ENCODE measurements at places on chromosomes 2 and 18.

DNA sequence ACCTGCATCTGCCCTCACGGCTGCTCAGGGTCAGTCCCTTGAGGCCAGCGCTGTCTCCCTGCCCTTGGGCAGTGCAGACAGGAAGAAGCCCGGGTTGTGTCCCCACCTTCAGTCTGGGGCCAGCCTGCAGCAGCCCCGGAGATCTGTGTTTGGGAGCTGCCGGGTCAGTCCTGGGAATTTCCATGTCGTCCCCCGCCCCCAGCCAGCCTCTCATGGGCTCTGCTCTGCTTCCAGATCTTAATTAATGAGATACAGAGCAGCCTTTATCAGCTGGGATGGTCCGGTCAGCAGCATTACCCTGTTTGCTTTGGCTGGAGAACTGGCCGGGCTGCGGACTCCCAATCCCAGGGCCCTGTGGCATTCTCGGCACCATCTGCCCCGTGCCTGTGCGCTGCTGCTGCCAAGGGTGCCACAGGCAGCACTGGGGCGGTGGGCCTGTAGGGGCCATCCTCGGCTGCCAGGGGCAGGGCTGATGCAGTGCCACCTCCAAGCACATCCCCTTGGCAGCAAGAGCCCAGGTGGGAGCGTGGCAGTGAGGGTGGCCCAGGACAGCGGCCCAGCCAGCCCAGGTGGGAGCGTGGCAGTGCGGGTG lies 2.4 kb downstream of the BOK start:
- DNase-seq, result no peak

GRCh38 chr18:77857678-77858655 lies 608.3 kb downstream of the GALR1 start:
- no peak for DNase-seq

DNA sequence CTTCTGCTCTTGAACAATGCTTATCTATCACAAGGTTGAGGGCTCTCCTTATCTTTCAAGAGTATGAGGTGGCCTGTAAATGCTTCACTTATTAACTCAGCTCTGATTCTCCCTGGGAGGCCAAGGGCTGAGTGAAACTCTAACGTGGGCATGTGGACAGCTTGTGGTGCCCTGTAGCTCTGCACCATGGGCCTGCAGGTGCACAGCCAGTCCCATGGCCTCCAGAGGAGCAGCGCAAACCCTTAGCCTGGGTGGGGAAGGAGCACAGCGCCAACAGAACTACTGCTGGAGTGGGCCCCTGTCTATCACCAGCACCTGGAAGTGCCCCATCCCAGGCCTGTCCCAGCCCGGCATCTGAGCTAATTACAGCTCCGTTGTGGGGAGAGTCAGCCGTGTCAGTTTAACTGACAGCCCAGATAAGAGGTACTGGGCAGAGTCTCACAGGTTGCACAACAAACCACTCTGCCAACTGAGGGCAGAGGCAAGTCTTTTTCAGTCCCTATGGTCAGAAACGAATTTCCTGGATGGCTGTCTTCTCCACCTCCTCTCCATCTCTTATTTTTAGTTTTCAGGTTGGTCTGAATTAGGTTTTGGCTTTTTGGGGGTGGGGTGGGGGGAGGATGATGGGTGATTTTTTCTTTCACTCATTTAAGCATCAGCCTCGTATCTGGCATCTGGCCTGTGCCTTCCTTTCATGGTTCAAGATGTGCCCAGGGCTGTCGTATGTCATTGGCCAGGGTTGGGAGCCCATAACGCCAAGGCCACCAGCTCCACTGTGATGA lies 219.5 kb downstream of the BCL2 start:
- DNase-seq, result no peak

- DNase-seq, result no peak
Observed at GRCh38 chr2:56185101-56185581, 1.4 kb downstream of the CCDC85A start.

GRCh38 chr2:118865106-118865505 lies 17.7 kb upstream of the EN1 start:
- no peak for DNase-seq

GRCh38 chr2:46135228-46135855 lies 161.9 kb upstream of the EPAS1 start:
- no peak for DNase-seq

DNA sequence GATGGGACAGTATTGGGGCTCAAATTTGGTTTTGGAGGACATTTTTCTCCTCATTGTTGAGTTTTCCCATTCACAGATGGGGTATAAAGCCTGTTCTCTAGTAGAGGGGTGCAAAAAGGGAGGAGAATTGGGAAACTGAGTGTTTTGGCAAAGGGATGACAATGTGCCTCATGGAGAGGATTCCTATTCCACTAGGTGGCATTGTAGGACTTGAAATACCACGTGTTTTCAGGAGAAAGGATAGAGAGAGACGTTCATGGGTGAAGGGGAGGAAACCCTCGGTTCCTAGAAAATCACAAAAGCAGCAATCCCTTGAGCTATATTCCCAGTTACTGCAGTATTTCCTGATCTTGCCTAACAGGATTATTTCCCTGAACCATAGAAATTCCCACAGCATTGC lies 113.7 kb upstream of the SRD5A2 start:
- DNase-seq, result no peak

DNA sequence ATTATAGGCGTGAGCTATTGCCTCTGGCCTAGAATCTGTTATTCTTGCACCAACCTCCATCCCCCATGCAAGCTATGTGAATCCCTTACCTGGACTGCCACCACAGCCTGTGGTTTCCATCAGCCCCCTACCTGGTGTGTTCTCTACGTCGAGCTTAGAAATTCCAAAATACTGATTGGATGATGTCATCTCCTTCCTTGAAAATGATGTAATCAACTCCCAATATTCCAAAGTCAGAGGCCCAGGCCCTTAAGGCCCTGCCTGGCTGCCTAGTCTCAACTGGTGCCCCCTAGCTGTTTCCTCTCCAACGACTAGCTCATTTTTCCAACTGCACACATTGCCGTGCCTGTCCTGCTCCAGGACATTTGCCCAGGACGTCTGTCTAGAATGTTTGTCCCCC lies 41.3 kb upstream of the GBX2 start:
- no peak for DNase-seq

DNA sequence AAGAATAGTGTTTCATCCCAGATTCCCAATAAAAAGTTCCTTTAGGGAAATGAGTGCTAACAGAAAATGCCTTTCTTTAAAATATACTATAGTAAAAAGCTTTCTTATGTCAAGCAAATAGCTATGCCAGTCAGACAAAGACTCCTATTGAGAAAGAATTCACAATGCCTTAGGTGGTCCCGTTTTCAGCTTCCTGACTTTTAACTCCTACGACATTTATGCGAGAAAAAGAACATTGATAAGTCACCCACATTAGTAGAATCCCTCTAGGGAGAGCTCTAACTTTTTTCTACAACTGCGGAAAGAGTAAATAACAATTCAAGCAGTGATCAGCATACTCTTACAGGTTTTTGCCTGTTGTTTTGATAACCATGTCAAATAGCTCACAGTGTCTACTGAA lies 750.8 kb upstream of the ACVR2A start:
- DNase-seq, result no peak

- no peak for DNase-seq
Observed at GRCh38 chr2:127386246-127386645, 1.5 kb downstream of the MAP3K2 start.

DNA sequence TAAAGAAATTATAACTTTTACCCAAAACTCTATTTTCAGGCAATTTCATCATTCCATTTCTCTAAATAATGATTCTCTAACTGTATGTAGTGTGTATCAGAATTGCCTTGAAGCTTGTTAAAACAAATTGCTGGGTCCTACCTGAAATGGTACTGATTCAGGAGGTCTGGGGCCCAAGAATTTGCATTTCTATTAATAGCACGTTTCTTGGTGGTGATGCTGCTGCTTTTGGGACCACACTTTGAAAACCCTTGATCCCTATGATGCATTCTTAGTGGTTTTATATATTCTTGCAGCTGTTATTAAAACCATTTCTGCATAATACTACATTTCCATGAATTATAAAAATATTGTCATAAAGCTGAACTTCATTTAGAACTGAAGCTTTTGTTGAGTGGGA lies 140.7 kb downstream of the NCK2 start:
- no peak for DNase-seq

DNA sequence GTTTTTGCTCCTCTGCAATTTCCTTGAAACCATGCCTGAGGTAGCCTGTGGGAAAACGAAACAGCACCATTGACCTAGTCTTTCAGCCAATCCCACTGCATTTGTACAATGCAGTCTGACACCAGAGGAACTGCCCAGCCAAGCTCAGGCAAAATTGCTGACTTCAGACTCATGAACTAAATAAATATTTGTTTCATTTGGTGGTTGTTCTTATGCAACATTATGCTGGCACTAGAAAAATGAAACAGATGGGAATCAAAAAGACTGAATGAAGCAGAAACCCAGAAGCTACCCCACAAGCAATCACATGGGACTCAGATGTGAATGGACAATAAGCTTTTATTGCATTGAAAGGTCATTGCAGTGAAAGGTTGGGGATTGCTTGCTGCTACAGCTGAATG lies 1.7 kb downstream of the NAT8 start:
- no peak for DNase-seq

GRCh38 chr2:192060161-192060560 lies 134.6 kb downstream of the TMEFF2 start:
- no peak for DNase-seq

GRCh38 chr2:144430722-144431391 lies 89.1 kb downstream of the ZEB2 start:
- DNase-seq, result no peak

DNA sequence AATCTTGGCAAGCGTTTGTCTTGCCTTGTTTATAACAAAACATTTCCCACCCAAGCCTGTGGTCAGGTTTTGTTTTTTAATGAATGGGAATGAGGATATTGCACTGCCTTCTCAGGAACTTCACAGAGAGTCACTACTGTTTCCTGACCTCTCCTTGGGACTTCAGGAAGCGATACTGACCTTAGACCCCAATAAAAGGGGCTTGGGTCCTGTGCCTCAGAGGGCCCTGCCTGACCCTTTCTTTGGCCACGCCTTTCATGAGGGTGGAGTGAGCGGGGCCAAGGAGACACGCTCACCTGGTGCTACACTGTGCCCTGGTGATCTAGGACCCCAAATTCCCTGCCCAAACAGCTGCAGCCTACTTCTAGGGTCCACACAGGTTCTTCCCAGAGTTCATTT lies 92.8 kb upstream of the TGFA start:
- no peak for DNase-seq

- DNase-seq, result no peak
Observed at GRCh38 chr2:196989496-196989895, 63.0 kb upstream of the PGAP1 start.

- DNase-seq, result no peak
Observed at GRCh38 chr2:168708080-168708479, 94.4 kb upstream of the NOSTRIN start.

- no peak for DNase-seq
Observed at GRCh38 chr18:62372156-62372555, 47.0 kb downstream of the TNFRSF11A start.

DNA sequence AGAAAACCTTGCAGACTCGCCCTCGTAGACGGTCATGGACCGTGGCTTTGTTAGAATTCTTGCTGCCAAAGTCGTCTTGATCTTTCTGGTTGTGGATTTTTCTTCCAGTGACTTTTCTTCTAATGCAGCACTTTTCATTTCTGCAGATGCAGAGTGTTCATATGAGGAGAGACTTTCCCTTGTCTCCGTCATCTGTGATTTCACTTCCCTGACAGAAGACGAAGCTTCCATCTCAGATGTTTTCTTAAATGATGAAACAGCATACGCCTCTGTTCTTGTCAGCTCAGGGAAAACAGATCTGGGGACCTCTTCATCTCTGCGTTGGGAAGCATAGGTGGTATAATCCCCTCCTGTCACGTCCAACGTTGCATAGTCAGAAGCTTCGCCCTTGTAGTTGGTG lies 50.9 kb downstream of the PLEKHA3 start:
- DNase-seq, result no peak

DNA sequence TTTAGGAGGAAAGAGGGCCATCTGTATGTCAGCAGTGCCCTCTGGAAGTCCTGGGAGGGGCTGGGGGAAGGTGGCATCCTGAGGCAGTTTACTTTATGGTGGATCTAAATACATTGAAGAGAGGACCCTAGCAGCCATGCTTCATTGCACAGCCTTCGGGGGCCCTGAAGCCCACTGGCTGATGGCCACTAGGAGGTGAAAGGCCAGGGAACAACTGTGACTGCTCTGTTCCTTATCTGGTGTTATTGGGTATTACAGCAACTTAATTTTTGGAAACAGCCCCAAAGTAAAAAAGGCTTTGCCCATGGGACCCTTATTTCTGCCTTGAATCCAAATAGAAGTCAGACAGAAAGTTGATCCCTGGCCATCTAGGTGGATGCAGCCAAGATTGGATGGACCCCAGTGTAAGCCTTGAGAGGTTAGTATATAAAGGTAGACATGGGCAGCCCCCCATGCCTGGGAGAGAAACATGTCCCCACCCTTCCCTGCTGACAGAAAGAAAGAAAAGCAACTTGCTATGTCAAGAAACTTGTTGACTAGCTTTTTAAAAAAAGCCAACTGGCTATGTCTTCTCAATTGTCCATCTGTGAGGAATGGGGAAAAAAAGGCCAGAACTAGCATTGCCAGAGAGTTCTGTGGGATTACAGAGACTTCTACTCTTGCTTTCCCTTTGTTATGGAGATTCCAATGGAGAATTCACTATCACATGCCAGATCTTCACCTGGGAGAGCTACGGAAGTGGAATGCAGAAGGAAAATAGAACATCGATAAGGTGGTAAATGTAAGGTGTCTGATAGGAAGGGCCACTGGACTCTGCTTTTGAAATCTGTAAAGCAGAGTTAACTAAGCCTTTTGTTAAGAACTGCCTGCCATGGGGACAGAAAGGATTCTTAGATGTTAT lies 58.6 kb upstream of the OSR1 start:
- no peak for DNase-seq

DNA sequence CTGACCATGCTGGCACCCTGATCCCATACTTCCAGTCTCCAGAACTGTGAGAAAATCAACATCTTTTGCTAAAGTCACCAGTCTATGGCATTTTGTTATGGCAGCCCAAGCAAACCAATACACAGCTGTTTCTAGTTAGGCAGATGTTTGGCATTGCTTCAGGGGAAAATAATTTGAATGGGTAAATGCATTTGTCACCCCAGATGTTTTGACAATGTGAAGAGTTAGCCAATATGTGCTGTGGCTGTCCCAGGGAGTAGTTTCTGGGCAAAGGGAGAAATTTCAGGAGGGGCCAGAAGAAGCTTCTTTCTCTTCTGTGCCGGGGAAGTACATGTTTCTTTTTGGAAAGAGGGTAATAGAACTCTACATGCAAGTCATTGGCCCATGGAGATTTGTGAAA lies 619.0 kb downstream of the SLC4A3 start:
- no peak for DNase-seq
